ENCODE measurements at places on chromosomes 3 and 15.

GRCh38 chr15:77514641-77515402, 94.1 kb downstream of the HMG20A start:
- no peak for DNase-seq

- no peak for DNase-seq
Observed at GRCh38 chr3:78645628-78646310, 1122.0 kb downstream of the ROBO1 start.

DNA sequence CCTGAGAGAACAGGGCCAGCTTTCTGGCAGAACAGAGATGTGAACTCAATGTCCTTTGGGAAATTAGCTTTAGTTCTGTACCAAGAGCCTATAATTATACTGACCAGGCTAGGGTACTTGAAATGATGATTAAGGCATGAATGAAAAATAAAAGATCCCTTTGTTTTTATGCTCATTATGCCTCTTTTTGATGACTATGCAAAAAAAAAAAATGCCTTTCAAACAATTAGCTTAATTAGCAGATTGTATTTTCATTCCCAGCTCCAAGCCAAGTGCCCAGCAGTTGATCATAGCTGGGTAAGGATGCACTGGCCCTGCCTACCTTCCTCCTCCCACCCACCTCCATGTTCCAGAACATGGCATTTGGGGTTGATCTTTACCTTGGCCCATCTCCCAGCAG, 56.8 kb downstream of the LYZL4 start:
- no peak for DNase-seq

DNA sequence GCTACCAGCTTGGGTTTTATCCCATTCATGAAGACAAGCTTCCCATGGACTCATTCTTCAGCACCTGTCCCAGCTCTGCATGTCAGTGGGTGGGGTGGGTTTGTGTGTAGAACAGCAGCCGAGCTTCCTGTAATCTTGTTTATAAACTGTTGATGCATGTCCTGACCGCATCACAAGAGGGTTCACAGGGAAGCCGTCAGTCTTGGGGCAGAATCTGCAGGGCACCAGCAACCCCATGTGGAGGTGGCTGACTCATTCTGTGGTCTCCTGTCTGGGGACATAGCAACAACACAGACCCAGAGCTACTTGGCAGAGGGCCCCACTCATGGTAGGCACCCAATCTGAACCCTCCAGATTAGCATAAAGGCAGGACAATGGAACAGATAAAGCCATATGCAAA, 35.6 kb downstream of the DAPK2 start:
- DNase-seq, result peak; percentile 60

- DNase-seq, result no peak
Observed at GRCh38 chr3:14907043-14907966, 40.1 kb upstream of the NR2C2 start.

DNA sequence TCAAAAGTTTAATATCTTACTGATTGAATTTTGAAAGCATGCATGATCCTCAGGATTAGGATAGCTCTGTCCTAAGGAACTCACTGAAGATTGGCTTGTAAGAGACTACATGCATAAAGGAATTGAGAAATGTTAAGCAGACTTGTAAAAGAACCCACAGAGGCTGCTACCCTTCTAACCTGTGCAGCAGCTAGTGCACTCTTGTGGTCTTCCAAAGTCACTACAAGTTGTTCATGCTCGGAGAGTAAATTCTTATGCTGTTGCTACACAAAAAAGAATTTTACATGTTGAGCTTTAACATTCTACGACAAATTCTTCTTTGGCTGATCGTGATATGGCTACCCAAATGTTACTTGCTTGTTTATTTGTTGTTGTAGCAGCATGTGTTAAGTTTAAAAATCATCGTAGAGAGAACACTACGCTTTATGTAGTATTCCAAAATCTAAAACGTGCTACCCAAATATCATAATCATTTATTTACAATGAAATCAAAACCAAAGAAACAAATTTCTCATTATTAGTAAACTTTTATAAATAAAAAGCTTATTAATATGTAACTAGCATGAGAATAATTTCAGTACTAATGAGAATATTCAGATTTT, 55.0 kb downstream of the GOLIM4 start:
- DNase-seq, result no peak

DNA sequence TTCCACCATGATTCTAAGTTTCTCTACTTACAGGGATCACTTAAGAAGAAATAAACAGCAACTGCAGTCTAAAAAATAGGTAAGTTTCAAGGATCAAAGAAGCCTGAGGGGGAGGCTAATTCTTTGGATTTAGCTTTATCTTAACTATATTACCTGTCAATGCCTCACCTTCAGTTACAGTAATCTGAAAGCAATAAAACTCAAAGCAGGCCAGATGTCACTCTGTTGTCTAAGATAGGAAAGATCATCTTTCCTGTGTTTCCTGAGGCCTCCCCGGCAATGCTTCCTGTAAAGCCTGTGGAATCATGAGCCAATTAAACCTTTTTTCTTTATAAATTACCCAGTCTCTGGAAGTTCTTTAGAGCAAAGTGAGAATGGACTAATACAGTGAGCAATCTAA, 60.2 kb downstream of the NPTN start:
- DNase-seq, result no peak

GRCh38 chr3:192171213-192171612, 556.1 kb downstream of the FGF12 start:
- no peak for DNase-seq
